ENCODE measurements at places on chromosomes 11 and 22.

DNA sequence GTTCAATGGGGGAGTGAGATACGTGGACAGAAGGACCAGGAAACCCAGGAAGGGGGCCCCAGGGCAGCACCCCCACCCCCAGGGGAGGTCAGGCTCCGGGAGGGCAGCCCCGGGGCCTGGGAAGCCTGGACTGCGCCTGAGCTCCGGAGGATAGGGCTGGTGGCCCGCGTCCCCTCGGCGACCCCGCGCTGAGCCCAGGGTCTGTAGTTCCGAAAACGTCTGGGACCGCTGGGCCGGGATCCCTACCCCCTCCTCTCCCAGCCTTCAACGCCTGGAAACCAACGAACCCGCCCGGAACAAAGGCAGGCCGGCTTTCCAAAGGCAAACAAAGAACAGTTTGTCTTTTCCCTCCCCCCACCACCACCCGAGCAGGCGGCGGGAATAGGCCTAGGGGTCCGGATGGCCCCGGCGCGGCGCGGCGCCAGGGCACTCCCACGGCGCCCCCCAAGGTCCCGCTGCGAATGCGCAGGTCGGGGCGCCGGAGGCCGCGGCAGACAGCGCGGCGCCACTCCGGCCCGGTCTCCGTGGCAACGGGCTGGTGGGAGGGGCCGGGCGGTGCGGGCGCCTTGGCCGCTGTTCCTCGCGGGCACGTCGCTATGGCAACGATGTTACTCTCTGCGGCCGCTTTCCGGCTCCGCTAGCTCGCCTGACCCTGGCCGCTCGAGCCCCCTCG, 58.5 kb downstream of the IGLL1 start:
- DNase-seq: peak; percentile 95

DNA sequence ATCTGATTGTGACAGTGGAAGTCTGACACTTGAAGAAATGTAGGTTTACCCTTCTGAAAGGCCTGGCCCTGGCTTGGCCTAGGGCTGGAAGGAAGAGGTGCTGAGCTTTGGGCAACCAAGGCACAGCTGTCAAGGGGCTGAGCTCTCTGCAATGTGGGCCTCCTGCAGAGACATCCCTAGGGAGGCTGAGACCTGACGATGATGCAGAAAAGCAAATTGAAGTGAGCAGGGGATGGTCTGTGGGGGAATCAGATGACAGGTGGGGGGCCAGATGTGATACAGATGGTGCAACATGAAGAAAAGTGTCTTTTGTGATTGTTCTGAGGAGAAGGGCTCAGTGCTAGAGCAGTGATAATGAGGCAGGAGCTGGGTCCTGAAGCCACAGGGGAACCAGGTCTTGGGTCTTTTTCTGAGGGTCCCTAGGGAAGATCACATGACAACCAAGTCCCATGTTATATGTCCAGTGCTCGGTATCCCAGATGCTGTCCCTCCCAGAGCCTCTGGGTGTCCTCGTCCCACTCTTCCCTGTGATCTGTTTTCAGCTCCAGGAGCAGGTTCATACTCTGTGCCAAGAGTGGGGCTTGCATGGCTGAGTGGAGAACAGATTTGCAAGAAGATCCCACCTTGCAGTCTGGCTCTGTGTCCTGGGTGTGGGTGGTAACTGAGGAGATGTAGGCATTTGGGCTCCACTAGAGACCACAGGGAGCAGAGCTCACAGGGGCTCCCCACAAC, 79.9 kb upstream of the VPREB1 start:
- DNase-seq: peak; percentile 97

DNA sequence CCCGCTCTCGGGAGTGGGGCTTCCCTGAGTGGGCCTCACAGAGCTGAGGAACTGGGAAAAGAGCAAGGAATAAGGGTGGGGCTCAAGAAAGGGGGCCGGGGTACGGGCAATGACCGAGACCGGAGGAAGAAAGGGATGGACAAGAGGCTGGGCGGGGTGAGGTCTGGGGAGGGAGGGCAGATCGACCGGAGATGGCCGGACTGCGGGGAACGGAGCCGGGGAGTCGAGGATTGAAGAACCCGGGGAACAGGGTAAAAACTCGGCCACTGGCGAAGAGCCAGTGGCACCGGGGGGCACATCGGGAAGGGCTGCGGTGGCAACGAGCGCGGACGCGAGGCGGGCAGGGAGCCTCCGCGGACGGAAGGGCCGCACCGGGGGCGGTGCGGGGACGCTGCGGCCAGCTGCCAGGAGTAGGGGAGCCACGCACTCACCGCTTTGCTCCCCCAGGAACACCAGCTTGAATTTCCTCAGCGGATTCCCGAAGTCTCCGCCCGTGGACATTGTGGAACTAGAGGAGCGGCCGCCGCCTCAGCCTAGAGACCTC, 667 bp downstream of the RAB6A start:
- no peak for DNase-seq

GRCh38 chr11:10375280-10375971, 70.6 kb downstream of the ADM start:
- no peak for DNase-seq

GRCh38 chr11:1493650-1494244, 7.2 kb upstream of the MOB2 start:
- DNase-seq: no peak

DNA sequence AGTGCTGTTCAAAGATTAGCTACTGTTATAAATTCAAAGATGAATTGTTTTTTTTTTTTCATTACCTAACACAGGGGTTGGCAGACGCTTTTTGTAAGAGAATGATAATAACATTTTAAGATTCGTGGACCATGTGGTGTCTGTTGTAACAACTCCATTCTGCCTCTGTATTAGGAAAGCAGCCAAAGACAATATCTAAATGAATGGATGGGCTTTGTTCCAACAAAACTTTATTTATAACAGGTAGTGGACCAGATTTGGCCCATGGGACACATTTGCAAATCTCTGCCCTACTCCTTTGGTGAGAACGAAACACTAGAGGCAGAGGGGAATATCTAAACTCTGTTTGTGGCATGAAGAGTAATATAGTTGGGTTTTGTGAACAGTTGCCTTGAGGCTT, 83.6 kb upstream of the BLID start:
- DNase-seq: no peak

DNA sequence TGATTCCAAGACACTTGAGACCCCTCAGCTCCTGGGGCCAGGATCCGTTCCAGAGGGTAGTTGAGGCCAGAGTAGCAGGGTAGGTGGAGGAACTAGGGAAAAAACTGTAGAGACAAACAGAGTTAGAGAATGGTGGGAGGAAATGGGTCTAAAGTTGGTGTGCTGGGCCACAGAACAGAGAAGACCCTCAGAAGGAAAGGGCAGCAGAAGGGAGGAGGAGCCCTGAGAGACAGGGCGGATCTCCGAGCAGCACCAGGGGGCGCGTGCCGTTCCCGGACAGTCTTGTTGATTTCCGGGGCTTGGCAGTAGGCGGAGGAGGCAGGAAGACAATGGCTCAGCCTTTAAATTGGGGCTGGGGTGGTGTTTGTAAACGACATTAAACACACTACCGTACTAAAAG, 2.4 kb upstream of the CECR2 start:
- no peak for DNase-seq

GRCh38 chr11:78295991-78296930, 107.5 kb downstream of the USP35 start:
- DNase-seq: no peak

DNA sequence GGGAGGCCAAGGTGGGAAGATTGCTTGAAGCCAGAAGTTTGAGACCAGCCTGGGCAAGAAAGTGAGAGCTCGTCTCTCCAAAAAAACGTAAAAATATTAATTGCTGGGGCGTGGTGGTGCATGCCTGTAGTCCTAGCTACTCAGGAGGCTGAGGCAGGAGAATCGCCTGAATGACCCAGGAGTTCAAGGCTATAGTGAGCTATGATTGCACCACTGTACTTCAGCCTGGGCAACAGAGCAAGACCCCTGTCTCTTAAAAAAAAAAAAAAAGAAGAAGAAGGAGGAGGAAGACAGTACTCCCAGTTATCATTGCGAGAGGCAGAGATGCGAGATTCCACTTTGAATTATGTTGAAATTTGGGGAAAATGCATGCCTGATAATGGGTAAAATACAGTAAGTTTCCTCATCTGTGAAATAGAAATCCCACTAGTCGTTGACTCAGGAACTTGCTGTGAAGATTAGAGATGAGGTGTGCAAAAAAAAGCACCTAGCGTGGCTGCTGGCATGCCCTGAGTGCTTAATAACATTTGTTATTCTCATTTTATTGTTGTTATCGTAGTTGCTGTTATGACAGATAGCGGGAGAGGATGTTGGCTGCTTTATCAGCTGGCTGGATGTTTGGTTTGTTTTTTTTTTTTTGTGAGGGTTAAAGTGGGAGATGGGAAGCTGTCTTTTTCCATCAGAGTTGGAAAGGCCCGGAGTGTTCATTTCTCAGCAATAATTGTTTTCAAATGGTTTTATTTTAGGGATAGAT, 33.4 kb downstream of the BCR start:
- DNase-seq: no peak

DNA sequence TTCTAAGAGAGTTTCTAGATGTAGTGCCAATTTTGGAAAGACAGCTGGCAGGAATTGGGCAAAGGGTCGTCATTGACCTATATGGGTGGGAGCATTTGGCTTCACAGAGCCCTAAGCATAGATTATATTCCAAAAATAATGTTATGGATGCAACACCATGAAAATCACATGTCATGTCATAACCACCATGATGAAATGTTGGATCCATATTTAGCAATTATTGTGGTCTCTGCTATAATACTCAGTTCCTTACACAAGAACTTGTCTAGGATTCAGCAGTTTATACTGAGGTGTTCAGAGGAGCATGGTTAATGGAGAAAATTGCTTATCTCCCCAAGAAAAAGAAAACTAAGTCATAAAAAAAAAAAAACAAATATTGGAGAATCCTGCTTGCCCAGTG, 31.6 kb downstream of the NTM start:
- no peak for DNase-seq

- DNase-seq: no peak
Observed at GRCh38 chr11:28976012-28976800, 868.0 kb downstream of the METTL15 start.

DNA sequence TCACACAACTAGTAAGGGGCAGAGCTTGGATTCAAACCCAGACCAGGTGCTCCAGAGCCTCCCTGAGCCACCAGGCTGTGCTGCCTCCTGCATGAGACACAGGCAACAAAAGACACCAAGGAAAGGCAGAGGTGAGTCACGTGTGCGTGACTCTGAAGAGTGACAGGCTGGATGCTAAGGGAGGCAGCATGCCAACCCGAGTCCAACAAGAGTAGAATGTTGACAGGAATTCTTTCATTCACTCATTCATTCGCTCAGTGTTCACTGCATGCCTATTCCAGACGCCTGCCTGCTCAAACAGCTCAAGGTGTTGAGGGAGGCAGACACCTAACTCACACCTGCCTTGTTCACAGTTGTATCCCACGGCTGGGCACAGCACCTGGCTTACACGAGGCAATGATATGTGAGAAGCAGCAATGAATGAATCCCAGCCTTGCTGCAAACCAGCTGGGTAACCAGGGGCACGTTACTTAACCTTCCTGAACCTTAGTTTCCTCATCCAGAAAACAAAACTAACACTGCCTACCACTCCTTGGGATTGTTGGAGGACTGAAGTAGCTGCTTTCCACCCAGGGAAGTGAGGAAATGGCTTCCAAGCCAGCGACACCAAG, 73.8 kb upstream of the ARFGAP3 start:
- DNase-seq: no peak

DNA sequence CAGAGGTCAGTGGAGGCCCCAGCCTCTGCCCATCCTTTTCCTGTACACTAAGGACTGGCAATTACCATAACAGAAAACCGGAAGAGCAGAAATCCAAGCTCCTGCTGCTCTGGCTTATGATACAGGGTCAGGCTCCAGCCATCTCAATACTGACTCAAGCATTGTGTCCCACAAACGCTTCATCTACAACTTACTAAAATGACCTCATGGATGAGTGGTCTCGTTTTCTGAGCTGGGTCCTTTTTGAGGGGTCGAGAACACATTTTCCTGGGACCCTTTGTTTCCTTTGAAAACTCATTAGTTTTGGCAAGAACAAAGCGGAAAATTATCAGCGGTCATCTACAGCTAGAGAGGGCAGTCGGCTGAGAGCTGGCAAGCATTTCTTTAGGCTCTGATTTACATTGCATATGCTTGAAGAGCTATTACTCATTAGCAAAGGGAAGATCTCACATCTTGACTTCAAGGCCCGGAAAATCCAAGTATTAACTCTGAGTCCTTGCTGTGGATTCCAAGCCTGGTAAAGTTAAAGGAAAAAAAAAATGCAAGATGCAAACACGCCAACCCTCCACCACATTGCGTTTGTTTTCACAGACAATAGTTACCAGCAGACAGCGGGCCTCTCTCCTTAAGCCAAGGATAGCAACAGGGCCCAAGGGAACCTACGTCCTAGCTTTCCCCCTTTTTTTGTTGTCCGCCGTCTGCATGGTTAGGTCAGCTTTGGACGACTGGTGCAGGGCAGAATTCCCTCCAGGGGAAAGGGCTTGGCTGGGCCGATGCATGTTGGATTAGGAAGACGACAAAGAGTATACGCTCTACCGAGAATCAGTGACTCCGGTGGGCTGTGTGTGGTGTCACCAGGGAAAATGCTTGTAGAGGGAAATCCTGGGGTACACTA, 1.8 kb downstream of the TESMIN start:
- DNase-seq: no peak

DNA sequence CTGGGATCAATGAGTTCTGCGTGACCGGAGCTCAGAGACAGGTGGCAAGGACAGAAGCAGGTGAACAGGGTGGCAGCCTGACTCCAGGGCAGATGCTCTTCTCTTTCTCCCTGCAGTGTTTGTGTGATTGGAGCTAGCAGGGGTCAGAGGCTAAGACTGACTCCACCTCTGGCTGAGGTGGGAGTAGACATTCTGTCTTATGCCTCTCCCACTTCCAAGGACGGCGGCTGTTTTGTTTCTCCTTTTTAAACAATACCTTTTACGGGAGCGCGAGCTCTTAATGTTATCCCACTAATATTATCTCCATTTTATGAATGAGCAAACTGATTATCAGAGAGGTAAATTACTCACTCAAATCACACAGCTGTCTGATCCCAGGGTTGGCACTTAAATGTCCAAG, 323.7 kb downstream of the MIAT start:
- DNase-seq: no peak

DNA sequence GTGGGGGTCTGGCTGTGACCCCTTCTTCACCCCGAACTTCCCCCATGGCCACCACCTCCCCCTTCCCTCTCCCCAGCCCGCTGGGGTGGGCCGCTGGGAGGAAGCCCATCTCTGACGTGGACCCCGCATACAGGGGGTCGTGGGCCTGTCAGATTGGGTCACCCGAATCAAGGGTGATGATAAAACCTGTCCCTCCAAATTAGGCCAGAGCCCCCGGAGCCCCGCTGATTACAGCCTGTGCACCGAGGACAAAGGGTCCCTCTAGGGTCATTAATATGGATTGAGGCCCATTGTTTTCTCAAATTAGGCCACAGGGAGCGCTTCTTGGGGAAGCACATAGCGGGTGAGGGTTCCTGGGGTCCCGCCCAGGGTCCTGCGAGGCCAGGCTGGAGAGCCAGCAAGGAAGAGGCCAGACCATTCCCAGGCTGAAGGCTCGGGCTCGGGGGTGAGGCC, 4.9 kb upstream of the LINC01488 start:
- DNase-seq: no peak

DNA sequence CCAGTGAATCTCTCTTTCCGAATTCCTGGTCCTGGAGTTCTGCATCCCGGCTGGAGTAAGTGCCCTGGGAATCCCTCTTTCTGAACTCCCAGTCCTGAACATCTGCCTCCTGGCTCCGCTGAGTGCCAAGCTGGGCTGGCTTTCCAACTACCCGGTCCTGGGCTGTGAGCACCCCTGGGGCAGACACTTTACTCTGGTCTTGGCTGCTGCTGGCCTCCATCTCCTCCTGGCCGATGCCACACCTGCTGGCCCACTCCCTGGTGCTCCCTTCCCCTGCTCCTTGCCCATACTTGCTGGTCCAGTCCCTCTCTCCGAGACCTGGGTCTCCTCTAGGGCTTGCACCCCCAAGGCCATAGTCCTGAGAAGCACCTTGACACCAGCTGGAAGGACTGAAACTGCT, 14.7 kb downstream of the TNKS1BP1 start:
- DNase-seq: no peak

Data from NCI-H2171 (cell line).